ENCODE measurements at places on chromosomes 5 and 9.

DNA sequence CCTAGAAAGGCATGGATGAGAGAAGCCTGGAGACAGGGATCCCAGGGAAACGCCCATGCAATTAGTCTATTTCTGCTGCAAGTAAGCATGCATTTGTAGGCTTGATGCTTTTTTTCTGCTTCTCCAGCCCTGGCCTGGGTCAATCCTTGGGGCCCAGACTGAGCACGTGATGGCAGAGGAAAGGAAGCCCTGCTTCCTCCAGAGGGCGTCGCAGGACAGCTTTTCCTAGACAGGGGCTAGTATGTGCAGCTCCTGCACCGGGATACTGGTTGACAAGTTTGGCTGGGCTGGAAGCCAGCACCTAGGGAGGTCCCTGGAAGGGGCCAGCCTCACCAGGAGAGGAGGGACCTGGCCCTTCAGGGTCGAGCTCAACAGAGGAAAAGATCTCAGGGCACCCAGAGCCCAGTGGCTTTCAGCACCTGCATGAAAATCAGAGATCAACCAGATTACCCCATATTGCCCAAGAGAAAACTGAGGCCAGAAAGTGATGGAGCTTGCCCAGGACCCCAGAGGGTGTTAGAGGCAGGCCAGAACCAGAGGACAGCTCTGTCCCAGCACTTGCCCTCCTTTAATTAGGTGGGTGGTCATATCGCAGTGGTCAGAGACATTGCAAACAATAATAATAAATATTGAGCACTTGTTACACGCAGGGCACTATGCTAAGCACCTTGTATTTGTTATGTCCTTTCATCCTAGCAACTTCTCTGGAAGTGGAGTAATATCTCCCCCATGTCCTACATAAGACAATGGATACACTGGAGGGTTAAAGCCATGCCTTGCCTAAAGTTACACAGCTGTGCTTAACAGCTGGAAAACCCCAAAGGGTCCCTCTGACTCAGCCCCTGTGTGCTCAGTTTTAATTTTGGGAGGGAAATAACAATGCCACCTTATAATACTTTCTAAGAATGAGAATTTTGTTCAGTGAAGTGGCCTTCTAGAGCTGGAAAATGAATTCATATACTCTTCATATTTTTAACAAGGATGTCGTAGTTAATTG is 67.1 kb downstream of the KLF4 start:
- peak; percentile 50 for DNase-seq

DNA sequence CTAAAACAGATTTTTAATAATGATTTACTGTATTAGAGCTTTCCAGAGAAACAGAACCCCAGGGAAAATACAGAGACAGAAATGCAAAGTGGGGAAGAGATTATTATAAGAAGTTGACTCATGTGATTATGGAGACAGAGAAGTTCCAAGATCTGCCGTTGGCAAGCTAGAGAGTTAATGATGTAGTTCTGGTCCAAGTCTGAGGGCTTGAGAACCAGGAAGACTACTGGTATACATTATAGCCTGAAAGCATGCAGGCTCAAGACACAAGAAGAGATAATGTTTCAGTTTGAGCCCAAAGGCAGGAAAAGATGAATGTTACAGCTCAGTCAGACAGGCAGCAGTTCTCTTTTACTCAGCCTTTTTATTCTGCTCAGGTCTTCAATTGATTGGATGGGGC is 98.8 kb upstream of the NFIL3 start:
- DNase-seq = no peak

GRCh38 chr5:113759505-113759904 is 246.0 kb downstream of the YTHDC2 start:
- no peak for DNase-seq

- DNase-seq = no peak
Measured at GRCh38 chr5:104659497-104659896, 1096.9 kb upstream of the NUDT12 start.

DNA sequence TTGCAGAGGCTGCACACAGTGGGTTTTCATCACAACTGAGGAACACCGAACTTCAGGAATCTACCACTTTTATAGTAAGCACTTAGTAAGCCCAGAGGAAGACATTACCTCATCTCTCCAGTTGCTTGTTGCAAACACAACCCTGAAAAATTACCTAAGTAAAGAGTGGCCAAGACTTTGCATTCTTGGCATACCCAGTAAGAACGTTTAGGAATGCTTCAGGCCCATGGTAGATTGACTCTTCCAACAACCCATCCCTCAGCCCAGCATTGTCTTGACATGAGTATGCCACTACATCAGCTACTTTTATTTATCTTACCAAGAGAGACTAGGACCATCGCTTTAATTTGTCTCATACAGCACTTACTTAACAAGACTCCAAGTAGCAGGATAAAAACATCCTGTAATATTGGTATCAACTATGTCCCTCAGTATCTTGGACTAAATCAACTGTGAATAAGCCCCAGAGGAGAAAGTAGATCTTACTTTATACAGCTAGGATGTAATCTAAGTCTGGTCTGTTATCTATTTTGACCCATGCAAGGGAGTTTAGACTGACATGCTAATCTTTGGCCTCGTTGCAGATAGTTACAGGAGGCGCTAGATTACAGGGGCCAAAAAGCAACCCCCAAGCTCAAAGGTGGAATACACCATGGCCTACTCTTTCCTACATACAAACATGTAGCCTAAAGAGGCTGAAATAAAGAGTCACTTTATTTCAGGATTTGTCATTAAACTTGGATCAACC is 114.9 kb downstream of the INVS start:
- DNase-seq = no peak

DNA sequence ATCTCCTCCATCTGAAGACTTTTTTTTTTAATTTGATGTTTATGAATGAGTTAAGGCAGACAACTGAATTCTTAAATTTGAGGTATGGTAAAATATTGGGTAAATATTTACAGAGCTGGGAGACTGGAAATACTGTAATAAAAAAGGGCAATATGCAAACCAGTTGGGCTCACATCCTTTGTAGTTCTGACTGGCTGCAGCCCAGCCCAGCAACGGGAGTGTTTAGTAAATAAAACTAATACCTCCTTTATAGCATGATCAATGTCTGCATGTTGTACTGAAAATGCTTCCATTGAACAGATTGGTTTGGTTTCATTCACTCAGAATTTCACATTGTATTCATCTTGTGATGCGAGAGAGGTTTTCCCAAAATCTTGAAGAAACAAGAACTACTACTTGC is 365.0 kb downstream of the DMRT2 start:
- no peak for DNase-seq

GRCh38 chr9:133167769-133168168 is 4.1 kb upstream of the GBGT1 start:
- no peak for DNase-seq

GRCh38 chr5:79149433-79149832 is 37.8 kb downstream of the BHMT start:
- no peak for DNase-seq

GRCh38 chr5:180494510-180495181 is 467 bp downstream of the CNOT6 start:
- DNase-seq = no peak

GRCh38 chr9:93815135-93815534 is 140.0 kb downstream of the BARX1 start:
- no peak for DNase-seq

GRCh38 chr5:112717506-112718082 is 20.1 kb upstream of the APC start:
- DNase-seq = no peak

- DNase-seq = no peak
Measured at GRCh38 chr5:89313044-89313443, 430.1 kb upstream of the MEF2C start.
